ENCODE measurements at places on chromosomes 13 and 19.

DNA sequence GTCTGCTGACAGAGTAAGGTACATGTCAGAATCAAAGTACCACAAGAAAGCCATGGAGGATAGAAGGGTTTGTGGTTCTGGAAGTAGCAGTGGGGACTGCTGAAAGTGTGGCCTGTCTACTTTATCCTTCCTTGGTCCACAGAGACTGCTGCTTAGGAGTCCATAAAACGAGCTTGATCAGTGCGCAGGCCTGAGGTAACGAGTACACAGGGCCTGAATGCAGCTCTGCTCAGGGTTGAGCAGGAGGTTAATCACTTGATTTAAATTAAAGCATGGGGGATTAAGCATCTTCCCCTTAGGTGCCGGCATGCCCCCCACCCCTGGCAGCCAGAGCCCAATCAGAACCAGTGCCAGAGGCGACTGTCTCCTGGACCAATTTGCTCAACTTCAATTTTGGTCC lies 34.9 kb upstream of the WASF3 start:
- no peak for DNase-seq

- DNase-seq, result no peak
Measured at GRCh38 chr13:76293346-76293745, 592.9 kb downstream of the KCTD12 start.

DNA sequence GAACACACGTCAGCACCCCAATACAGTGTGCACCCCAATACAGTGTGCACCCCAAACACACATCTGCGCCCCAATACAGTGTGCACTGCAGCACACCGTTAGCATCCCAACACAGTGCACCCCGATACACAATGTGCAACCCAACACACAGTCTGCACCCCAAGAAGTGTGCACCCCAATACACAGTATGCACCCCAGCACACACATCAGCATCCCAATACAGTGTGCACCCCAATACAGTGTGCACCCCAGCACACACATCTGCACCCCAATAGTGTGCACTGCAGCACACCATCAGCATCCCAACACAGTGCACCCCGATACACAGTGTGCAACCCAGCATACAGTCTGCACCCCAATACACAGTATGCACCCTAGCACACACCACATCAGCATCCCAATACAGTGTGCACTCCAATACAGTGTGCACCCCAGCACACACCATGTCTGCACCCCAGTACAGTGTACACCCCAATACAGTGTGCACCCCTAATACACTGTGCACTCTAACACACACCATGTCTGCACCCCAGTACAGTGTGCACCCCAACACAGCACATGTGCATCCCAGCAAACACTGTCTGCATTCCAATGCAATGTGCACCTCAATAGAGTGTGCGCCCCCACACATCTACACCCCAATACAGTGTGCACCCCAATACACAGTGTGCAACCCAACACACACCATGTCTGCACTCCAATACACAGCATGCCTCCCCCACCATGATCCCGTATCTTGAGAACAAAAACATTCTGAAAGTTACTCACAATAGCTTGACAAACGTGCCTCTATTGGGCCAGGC lies 855 bp upstream of the CARS2 start:
- no peak for DNase-seq

DNA sequence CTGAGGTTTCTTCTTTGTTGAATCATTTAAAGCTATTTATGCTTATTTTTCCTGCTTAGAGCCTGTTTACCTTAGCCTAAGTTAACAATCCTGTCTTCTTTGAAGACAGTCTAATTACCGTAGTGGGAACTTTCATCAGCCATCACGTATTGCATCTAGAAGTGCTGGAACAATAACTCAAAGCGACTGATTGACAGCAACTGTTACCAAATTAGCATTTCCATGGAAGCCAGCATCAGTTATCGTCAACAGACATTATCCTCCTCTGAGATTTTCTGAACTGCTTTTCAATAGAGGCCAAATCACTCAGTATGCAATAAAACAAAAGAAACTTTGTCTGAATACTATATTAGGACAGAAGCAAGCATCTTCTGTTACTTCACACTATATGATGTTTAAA lies 433.3 kb upstream of the SLITRK1 start:
- DNase-seq, result no peak

- DNase-seq, result no peak
Measured at GRCh38 chr13:27967203-27967735, 1.8 kb downstream of the CDX2 start.
